Naive thymus-derived CD8-positive, alpha-beta T cell (primary cell): ENCODE measurements at places on chromosomes 7 and 10.

DNA sequence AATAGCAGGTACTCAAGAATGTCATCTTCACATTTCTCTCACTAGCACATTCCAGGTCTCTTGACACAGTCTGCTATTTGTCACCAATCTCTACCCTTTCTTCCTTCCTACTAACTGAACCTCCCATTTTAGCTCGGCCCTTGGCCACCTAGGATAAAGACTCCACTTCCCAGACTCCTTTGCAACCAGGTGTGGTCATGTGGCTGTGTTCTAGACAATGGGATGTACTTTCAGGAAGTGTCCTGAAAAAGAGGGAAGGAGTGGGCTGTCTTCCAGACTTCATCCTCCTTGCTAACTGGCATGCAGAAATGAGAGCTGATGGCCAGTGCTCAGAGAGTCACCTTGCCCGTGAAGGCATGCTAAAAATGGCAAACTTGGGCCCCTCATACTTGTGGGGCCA, 139.2 kb downstream of the AMPH start:
- no peak overlapping the region for H3K4me3 ChIP-seq
- peaks cover 6% of the 10 kb centered on the region for H3K27me3 ChIP-seq
- H3K27ac ChIP-seq = no peak overlapping the region
- no peaks in the 10 kb centered on the region for H3K36me3 ChIP-seq
- H3K4me1 ChIP-seq = no peaks in the 10 kb centered on the region

DNA sequence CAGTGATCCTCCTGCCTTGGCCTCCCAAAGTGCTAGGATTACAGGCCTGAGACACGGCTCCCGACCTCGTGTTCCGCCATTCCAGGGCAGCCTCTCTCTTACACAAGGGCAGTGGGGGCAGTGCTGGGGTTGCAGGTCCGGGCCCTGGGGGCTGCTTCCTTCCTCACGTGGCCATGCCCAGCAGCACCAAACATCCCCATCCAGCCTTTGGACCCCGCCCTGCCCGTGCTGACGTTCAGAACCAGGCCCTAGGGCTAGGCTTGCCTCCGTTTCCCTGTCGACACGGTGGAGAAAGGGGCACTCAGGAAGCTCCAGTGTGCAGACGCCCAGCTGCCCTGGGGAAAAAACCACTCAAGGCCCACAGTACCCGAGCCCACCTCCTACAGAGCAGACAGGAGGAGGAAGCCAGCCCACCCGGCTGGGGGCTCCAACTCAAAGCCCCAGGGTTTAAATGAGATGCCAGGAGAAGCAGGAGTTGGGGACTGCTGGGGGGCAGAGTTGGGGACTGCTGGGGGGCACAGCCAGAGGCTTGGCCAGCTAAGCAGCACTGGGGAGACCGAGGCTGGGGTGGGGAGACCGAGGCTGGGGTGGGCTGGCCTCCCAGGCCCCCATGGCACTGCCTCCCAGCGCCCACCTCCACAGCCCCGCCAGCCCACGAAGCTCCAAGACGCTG, 35.9 kb downstream of the ADAP1 start:
- H3K4me1 ChIP-seq = peaks cover 30% of the 10 kb centered on the region
- peak overlapping the region; percentile 50 for H3K27ac ChIP-seq
- no peak for DNase-seq

DNA sequence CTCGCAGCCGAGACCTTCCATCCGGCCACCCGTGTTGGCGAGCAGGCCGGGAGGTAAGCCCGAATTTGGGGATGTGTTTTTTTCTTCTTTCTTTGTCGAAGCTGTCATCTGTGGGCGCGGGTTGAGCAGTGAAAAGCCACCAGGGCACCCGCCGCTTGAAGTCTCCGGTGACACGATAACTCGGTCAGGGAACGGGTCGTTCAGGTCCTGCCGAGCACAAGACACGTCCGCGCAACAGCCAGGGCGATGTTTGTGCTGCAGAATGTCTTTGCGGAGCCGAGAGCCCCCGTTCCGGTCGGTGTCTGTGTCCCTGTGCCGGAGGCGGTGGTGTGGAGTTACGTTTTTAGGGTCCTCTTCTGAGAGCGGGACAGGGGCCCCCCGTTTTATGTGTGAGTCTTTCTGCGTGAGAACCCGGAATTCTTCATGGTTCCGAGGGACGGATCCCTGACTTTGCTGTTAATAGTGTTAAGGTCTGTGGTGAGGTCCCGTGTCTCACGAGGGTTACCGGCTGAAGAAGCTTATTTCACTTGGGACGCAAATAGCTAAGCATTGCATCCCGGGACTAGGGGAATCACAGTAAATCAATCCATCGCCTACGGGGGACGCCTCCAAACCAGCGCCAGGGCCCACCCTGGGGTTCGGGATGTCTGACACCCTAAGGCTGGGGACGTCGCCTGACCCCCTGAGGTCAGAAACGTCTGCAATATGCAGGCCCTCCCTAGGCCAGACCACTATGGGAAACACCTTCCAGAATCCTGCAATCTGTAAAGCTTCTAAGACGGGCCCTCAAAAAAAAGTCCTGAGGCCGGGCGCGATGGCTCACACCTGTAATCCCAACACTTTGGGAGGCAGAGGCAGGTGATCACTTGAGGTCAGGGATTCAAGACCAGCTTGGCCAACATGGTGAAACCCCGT, 99.5 kb downstream of the ELFN1 start:
- no peak overlapping the region for H3K4me3 ChIP-seq
- no peaks in the 10 kb centered on the region for H3K27me3 ChIP-seq
- DNase-seq = no peak
- no peaks in the 10 kb centered on the region for H3K4me1 ChIP-seq
- no peak overlapping the region for H3K27ac ChIP-seq

DNA sequence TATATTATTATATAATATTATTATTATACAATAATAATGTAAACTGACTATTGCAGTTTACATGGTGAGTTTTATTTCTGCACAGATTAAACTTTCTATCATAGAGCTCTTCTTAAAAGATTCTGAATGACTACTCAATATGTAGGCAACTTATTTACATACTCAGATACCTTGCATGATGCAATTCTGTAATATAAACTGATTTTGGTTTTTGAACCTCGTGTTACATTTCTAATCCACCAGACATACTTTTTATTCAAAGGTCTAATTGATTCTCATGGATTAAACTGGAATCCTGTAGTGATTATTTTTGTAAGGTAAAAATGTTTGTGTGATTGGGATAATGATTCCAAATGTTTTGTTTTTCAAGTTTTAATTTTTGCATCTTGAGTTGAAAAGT, 19.9 kb downstream of the SLC26A4 start:
- H3K27me3 ChIP-seq = no peaks in the 10 kb centered on the region
- no peak for DNase-seq
- H3K4me1 ChIP-seq = peaks cover 14% of the 10 kb centered on the region

DNA sequence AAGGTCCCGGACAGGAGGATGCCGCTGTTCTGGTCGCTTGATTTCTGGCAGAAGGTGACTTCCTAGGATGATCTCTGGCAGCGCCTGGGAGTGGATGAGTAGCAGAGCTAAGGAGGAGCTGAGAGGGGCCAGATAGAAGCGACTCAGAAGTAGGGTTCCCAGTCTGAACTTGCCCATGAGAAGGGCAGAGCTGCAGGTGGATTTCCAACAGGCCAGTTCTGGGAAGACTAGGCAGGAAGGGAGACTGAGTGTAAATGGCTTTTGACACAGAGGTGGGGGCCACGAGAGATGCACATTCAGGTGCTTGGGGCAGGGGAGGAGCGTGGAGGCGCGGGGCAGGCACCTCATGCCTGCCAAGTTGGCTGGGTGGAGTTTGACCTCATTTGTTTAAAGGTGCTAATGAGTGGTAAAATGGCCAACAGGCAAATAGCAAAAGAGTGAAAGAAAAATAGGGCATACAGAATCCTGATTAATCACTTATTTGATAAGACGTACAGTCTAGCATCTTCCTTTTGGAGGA, 58.8 kb downstream of the SHH start:
- peak overlapping the region; percentile 54 for H3K4me3 ChIP-seq
- no peak for DNase-seq

DNA sequence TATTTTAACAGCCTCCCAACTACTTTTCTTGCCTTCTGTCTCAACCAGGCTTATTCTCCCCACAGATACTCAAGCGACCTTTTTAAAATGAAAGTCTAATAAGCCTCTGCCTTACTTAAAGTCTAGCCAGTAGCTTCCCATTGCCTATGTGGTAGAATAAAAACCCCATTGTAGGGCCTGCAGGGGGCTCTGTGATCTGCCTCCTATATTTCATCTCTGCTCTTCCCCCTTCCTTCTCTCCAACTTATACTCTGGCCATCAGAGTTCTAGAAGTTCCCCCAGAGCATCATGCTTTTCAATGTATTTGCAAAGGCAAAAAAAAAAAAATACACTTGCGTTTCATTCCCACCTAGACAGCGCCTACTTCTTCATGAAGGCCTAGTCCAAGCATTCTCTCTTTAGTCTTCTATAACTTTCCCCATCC, 167.7 kb upstream of the ADO start:
- H3K4me3 ChIP-seq = no peak overlapping the region
- H3K36me3 ChIP-seq = no peaks in the 10 kb centered on the region
- H3K27ac ChIP-seq = no peak overlapping the region

- peaks cover 17% of the 10 kb centered on the region for H3K4me1 ChIP-seq
- no peaks in the 10 kb centered on the region for H3K27me3 ChIP-seq
- no peak overlapping the region for H3K27ac ChIP-seq
- no peak for DNase-seq
- no peak overlapping the region for H3K4me3 ChIP-seq
Observed at GRCh38 chr10:45383682-45384330, 9.8 kb downstream of the ALOX5 start.

DNA sequence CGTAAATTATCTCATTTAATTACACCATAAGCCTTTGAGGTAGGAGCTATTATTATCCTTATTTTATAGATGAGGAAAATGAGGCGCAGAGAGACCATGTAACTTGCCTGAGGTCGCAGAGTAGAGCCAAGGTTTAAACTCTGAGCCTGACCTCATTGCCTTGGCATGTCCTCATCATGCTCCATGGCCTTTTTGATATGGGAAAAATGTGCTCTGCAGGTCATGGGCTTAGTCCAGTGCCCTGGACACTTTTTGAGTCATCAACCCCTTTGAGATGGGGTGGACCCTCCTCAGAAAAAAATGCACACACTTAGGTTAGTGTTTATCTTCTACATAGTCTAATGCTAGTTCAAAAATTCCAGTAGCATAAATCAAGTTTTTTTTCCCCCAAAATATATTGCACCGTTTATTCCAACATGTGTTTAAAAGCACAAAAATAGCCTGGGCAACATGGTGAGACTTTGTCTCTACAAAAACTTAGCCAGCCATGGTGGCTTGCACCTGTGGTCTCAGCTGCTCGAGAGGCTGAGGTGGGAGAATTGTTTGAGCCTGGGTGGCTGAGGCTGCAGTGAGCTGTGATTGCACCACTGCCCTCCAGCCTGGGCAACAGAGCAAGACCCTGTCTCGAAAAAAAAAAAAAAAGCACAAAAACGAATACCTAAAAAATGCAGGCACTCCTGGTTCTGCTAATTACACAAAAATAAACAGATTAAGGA, 28.6 kb upstream of the TMEM178B start:
- DNase-seq = no peak
- H3K27me3 ChIP-seq = peaks cover 33% of the 10 kb centered on the region
- no peaks in the 10 kb centered on the region for H3K36me3 ChIP-seq
- H3K4me1 ChIP-seq = no peaks in the 10 kb centered on the region

- H3K27ac ChIP-seq = no peak overlapping the region
- no peak overlapping the region for H3K4me3 ChIP-seq
- no peaks in the 10 kb centered on the region for H3K4me1 ChIP-seq
- H3K36me3 ChIP-seq = no peaks in the 10 kb centered on the region
- H3K27me3 ChIP-seq = no peaks in the 10 kb centered on the region
Observed at GRCh38 chr7:2617325-2617905, 14.4 kb upstream of the TTYH3 start.

GRCh38 chr10:13222566-13222965, 11.6 kb downstream of the UCMA start:
- H3K27me3 ChIP-seq = no peaks in the 10 kb centered on the region
- no peak overlapping the region for H3K4me3 ChIP-seq

DNA sequence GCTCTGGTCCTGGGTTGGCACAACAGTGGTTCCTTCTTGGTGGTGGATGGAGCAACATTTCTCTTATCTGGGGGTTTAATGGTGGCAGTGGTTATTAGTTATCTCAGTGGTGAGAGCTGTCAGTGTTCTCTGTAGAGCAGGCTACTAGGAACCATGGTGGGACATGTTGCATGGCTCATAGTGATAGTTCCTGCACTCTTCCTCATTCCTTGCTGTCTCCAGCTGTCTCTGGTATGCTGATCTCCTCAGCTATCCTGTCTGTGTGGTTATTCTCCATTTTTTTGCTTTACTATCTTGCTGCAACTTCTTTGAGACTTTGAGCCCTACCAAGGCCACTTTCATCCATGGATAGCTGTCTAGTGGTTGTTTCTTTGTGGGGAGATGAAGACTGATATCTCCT, 44.0 kb downstream of the CCDC7 start:
- H3K4me3 ChIP-seq = no peak overlapping the region
- H3K27me3 ChIP-seq = no peaks in the 10 kb centered on the region
- H3K36me3 ChIP-seq = peaks cover 67% of the 10 kb centered on the region
- H3K27ac ChIP-seq = peak overlapping the region; percentile 73
- DNase-seq = no peak
- peaks cover 22% of the 10 kb centered on the region for H3K4me1 ChIP-seq

DNA sequence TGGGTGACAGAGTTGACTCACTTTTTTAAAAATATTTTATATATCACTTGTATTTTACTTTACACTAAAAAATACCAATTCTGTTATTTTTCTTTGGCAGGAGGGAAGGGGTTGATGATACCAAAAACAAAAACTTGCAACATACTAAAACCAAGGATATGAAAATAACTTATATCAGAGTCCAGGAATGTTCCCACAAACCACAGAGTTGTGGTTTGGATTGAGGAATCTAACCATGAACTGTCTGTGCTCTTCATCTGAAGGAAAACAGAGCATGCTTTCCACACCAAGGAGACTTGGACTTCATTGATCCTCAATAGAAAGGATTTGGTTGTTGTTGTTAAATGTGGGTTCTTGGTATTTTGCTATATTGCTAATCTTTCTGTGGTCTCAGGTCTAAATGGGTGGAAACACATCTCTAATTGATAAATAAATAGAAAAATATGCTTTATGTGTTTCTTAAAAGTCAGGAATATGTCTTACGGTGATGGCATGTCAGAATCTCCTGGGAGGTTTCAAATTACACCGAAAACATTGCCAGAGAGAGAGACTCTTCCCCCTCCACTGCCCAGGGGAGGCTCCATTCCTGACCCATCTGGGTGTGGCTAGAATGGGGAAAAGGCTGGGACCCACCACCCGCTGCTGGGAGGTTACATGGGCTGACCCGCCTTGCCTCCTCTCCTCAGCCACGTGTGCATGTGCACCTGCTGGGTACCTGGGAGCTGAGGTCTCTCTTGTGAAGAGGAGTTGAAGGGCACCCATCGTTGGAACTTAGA, 46.9 kb upstream of the STK17A start:
- H3K27ac ChIP-seq = no peak overlapping the region
- H3K36me3 ChIP-seq = no peaks in the 10 kb centered on the region
- no peak for DNase-seq
- H3K4me1 ChIP-seq = no peaks in the 10 kb centered on the region

DNA sequence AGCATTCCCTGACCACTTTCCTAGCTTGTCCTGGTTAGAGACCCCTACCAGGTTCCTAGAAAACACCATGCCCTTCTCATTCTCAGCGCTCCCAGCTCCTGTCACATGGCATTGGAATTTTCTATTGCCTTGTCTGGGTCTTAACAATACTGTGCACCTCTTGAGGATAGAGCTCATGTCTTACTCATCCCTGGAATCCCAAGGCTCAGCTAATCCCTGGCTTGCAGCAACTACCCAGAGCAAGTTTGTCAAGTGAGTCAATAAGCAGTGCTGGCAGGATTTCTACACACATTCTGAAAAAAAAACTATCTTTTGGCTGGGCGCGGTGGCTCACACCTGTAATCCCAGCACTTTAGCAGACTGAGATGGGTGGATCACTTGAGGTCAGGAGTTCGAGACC, 11.7 kb upstream of the PRDX3 start:
- no peaks in the 10 kb centered on the region for H3K36me3 ChIP-seq
- peaks cover 16% of the 10 kb centered on the region for H3K4me1 ChIP-seq
- no peak for DNase-seq
- H3K27me3 ChIP-seq = no peaks in the 10 kb centered on the region
